ENCODE measurements at places on chromosomes 5 and 9.

- DNase-seq = no peak
Observed at GRCh38 chr5:144144956-144145751, 25.3 kb downstream of the YIPF5 start.

GRCh38 chr5:83400701-83401100 is 70.8 kb upstream of the VCAN start:
- DNase-seq = no peak

GRCh38 chr9:72188232-72188631 is 39.0 kb downstream of the GDA start:
- no peak for DNase-seq

GRCh38 chr9:34642679-34643078 is 3.8 kb upstream of the GALT start:
- no peak for DNase-seq

DNA sequence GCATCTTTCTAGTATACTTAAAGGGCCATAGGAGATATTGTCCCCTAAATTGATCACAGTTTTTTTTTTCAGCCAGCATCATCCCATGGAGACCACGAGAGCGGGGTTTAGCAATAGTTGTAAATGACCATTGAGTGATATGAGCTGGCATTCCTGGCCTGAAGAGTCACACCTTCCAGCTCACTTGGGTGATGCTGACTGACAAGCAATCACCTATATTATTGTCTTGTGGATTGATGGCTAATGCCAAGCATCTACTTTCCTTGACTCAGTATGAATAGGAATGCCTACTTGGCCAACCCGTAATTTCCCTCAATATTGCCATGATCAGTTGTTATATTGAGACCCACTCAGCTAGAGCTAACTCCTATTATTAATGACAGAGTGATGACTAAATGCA is 70.5 kb downstream of the ADAMTSL1 start:
- no peak for DNase-seq

- no peak for DNase-seq
Observed at GRCh38 chr9:124005029-124005771, 6.4 kb upstream of the LHX2 start.
